Stimulated activated CD4-positive, alpha-beta T cell treated with anti-CD3 and anti-CD28 coated beads, Interleukin-1b, Interleukin-23, amount 100 ng/mL, for 1 hour (primary cell): ENCODE measurements at places on chromosomes 12 and 14.
A peak's percentile ranks its signal among the peaks of the same experiment; 100 is the strongest.

DNA sequence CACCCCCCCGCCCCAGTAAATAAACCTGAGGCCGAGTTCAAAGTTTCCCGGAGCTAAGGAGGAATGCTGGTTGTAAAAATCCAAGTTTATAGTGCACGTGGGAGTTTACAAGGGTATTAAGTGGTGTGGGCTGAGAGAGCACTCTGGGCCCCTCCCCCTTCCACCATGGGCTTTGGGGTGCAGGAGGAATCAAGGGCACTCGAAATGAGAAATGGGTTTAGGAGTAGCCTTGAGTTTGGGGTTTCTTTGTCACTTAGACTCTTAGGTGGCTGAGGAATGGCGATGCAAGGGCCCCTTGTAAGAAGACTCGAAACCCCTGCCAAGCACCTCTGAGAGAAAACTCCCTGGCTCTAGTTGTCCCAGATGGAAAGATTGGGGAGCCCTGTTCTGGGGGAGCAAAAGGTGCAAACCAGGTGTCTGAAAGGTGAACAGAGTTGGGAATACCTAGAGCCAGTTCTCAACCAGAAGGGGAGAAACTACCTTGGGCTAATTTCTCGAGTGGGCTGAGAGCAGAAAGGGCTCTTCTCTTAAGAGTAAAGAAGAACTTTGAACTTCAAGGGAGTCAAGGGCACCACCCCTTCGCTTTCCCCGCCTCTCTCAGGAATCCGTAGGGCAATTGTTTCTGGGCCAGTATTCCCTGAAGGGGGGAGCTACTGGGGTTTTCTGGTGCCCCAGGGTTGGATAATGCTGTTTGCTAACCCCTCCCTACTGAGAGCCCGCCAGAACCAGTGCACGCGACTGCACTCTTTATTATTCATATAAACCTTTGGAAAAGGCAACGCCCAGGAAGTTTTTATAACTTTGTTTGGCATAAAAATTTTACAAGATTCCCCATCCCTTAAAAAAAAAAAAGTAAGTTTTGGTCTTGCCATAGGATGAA lies 4.0 kb upstream of the HOTAIR start:
- no peak for DNase-seq

DNA sequence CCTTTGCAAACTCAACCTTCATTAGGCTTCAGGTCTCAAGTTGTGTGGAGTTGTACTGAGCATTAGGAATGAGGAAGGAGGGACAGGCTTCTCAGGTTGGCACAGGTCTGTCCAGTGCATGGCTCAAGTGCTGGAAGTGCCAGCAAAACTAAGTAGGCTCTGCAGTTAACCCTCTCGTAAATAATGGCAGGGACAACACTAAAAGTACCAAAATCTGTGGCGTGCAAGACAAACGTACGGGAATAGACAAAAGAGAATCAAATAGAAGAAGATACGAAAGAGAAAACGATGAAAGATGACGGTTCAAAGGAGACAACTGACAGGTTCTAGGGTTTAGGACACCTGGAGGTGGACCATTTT lies 612 bp downstream of the TRAPPC6B start:
- DNase-seq: no peak

GRCh38 chr12:49932533-49933130 lies 17.9 kb upstream of the AQP2 start:
- no peak for DNase-seq

GRCh38 chr12:58247633-58248032 lies 306.3 kb downstream of the ATP23 start:
- no peak for DNase-seq

- DNase-seq: no peak
These were observed 43.5 kb downstream of the CMKLR1 start for GRCh38 chr12:108295641-108296040.

DNA sequence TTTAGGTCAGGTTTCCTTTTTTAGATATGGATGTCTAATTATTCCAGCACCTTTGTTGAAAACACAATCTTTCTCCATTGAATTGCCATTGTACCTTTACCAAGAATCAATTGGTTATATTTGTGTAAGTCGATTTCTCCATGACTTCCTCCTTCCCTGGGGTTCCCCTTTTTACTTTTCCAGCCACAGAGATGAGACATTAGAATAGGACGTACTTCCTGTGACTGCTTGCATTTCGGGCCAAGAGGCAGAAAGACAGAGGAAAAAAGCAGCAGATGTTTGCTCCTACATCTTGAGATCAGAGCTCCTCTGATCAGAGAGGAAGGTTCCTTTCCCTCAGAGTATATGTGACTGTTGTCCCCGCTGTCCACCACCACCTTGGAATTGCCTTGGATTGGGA lies 453.7 kb upstream of the RGS6 start:
- DNase-seq: no peak

DNA sequence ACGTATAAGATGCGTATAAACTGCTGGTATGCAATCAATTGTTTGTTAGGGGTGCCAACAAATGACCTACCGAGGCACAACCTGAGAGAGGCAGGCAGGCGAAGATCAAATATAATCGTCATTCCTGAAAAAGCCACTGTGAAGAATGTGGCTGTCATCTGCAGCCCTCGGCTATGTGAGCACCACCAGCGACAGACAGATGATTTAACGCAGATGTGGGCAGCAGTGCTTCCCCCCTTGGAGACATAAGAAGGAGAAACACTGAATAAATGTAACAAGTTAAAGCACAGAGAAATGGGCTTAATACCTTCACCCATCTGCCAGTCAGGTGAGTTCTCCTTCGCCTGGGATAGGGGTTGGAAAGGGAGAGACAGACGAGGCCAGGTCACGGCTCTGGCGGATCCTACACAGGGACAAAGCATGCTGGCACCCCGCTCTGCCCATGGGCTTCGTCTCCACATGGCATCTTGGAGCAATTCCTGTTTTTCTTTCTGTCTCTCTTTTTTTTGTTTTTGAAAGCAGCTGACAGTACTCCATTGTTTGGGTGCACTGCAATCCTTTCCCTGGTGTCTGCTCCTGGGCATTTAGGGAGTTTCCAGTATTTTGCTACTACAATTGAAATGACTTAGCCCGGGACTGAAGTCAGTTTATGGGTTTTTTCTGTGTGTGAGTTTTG lies 28.1 kb downstream of the TNFAIP2 start:
- DNase-seq: no peak

- no peak for DNase-seq
These were observed 19.7 kb downstream of the CORO1C start for GRCh38 chr12:108711489-108712164.

GRCh38 chr12:40310211-40310610 lies 85.4 kb downstream of the LRRK2 start:
- no peak for DNase-seq

DNA sequence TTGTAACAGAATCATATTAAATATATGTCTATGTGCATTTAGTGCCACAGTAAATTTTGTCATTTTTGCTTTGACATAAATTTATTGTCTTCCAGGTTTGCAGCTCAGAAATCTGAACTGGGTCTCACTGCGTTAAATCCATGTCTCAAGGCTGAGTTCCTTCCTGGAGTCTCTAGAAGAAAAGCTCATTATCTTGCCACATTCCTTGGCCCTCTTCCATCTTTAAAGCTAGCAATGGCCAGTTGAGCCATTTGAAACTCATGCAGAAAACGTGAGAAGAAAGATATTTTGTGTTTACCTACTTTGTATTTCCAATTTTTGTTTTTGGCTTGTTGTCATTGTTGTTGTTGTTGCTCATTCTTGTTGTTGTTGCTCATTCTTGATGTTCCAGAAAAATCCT lies 10.7 kb downstream of the PRH1 start:
- no peak for DNase-seq

DNA sequence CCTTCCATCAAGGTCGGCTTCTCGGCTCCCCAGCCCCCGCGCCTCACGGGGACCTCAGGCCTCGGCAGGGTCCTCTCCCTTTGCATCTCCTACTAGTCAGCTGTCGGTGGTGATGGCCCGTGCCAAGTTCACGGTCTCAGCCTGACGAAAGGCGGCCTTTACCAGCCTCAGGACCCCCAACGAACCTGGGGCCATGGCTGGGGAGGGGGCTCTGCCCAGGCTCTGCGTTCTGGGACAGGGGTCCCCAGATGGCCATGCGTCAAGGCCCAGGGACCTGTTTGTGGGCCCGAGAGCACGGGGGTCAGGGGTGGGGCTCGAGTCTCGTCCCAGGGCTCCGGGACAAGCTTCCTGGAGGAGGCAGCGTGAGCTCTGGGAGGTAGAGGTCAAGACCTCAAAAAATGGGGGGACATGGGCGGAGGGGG lies 32.8 kb upstream of the DEGS2 start:
- DNase-seq: no peak

DNA sequence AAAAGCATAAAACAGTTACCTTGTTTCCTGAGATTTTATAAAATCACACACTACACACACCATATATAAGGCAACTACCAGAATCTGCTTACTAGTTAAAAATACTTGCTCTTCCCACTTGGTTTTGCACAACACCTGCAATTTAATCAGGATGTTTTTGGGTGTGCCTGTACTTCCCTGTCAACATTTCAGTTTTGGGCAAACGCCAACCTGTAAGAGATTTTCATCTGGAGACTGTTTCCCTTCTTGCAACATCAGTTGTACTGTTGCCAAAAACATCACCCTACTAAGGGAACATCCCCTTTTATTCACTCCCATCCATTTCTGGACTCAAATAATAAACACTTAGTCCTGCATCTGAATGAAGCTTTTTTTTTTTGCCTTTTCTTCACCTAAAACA lies 172.3 kb downstream of the DUSP6 start:
- no peak for DNase-seq

DNA sequence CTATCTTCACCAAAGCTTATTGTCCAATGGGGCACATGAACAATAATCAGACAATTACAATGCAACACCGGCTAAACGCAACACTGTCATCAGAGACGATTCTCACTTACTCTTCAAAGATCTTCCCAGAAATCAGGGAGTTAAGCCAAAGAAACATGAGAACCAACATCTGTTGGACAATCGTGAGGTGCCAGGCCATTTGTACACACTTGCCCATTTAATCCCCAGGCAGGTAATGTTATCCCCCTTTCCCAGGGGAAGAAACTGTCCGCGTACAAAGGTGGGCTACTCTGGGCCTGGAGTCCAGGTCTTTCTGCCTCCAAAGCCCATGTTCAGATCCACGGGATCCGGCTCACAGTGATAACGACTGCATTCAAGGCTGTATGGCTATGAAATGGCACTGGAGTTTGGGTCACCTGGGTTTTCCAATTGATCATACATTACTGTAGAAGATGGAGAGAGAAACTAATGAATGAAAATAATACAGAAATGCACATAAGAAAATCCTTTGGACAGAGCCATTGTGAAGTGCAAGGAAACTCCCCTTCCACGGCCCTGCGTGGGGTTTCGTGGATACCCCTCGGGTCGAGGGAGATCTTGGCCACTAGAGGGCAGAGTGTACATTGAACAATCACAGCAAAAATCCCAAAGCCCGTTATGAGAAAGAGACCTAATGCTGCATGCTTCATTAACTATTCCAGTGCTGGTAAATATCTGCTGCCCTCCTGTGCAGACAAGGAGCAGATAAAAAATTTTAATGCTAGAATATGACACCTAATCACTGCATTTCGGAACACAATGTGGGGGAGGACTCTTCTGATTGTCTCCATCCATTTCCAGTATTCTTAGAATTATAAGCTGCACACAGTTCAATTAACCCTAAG lies 111.4 kb downstream of the EGLN3 start:
- DNase-seq: peak; percentile 1

- DNase-seq: no peak
These were observed 43.8 kb upstream of the PRIMA1 start for GRCh38 chr14:93832081-93832480.

- no peak for DNase-seq
These were observed 41.2 kb downstream of the YLPM1 start for GRCh38 chr14:74804219-74804825.

DNA sequence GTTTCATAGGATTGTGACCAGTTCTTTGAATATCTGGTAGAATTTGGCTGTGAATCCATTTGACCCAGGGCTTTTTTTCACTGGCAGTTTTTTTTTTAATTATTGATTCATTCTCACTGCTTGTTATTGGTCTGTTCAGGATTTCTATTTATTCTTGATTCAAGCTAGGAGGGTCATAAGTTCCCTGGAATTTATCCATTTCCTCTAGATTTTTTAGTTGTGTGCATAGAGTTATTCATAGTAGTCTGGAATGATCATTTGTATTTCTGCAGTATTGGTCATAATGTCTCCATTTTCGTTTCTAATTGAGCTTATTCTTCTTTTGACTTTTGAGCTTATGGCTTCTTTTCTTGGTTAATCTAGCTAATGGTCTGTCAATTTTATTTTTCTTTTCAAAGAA lies 291.6 kb downstream of the AKAP6 start:
- no peak for DNase-seq

DNA sequence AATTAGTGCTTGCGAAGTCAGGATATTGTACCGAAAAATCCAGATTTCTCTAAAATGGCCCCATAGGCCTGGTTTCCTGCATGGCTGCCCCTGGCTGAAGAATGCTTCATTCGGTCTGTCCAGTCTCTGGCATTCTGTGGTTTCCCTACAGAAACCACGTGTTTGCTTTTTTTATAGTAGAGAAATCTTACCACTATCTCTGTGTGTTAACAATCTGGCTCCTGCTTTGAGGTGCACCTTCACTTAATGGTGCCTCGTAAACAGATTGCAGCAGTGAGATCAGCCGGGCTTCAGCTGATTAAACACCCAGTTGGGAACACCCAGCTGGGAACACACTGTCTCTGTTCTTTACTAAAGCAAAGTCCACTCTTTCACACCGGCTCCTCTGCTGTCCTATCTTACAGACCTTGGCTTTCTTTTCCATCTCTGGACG lies 6.7 kb upstream of the DNAAF2 start:
- no peak for DNase-seq

GRCh38 chr14:63761351-63762117 lies 33.7 kb upstream of the SGPP1 start:
- DNase-seq: no peak

DNA sequence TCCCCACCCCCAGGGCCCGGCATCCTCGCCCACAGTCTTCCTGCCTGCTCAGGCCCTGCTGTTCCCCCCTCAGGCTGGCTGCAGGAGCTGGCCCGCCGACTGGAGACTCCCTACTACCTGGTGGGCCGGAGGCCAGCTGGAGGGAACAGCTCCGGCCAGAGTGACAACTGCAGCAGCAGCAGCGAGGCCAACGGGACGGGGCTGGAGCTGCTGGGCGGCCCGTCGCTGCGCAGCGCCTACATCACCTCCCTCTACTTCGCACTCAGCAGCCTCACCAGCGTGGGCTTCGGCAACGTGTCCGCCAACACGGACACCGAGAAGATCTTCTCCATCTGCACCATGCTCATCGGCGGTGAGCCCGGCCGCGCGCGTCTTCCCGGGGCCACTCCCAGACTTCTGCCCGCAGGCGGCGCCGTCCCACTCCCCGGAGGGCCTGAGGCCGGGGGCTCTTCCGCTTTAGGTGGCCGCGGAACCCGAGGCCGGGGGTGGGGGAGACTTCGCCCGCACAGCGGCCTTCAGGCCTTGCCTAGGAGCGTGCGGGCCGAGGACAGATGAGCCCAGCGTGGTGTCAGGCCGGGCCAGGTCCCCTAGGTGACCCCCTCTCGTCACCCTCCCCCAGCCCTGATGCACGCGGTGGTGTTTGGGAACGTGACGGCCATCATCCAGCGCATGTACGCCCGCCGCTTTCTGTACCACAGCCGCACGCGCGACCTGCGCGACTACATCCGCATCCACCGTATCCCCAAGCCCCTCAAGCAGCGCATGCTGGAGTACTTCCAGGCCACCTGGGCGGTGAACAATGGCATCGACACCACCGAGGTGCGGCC lies 10.2 kb downstream of the KCNH3 start:
- DNase-seq: no peak
